NCI-H774 (cell line): ENCODE measurements at places on chromosomes 11 and 22.

DNA sequence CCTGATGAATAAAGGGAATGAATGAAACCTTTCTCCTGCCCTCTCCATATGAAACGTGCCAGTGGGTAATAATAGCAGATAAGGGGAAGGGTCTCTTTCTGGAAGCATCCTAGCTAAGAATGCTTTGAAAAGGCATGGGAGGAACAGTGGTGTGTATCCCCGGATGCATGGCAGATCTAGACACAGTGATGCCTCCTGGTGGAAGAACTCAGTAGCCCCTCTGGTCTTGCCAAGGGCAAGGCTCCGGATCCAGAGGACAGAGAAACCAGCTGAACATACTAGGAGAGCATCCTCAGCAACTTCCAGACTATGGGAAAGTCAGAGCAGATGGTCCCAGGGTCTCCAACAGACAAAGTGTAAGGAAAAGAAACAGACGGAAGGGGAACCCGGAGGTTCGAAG lies 6.4 kb downstream of the BAIAP2L2 start:
- DNase-seq: no peak

- no peak for DNase-seq
Observed at GRCh38 chr11:104432526-104432925, 268.6 kb upstream of the PDGFD start.

GRCh38 chr11:78282821-78283220 lies 94.1 kb downstream of the USP35 start:
- DNase-seq: no peak

DNA sequence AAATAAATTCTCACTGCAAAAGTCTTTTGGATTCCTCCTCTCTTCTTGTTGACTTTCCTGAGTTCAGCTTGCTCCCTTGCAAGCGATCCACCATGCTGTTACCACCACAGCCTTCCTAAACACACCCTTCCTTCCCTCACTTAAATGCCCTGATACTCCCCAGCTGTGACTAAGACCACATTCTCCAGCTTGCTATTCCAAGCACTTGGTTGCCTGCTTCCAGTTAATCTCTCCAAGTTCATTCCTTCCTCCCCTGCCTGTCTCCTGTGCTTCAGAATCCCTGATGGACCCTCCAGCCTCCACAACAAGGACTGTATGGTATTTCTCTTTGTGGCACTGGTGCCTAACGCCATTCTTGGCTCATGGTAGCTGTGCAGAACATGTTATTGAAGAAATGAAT lies 603.9 kb upstream of the CADM1 start:
- DNase-seq: no peak

GRCh38 chr22:48396091-48396784 lies 1431.4 kb downstream of the BRD1 start:
- no peak for DNase-seq

- no peak for DNase-seq
Observed at GRCh38 chr11:8332196-8332595, 68.5 kb upstream of the LMO1 start.

DNA sequence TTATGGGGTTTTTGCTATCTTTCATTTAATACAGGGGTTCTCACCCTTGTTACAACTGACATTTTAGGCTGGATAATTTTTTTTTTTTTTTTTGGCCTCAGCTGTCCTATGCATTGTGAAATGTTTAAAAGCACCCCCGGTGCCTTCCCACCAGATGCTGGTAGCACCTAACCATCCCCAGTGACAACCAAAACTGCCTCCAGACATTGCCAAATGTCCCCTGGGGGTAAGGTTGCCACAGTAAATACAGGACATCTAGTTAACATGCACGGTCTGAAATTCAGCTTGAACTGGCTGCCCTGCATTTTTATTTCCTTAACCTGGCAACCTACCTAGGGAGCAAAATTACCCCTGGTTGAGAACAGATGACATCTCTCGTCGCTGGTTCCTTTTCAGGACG lies 72.4 kb downstream of the CYTH4 start:
- no peak for DNase-seq

DNA sequence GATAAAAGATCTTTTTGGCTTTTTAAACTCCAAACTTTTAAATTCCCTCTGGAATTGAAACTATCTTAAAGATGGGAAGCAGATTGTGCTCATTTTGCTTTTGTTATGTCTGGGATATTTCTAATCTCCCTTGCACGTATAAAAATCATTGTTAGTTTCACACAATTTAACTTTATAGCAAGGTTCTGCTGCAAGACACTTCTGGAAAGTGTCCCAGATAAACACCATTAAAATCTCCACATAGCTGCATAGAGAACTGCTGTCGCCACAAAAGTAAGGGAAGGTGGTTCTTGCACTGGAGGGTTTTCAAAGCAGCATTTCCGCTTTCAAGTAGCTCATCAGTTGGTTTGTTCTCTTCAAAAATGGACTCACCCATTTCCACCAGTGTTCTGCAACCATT lies 11.8 kb downstream of the PTS start:
- DNase-seq: no peak

DNA sequence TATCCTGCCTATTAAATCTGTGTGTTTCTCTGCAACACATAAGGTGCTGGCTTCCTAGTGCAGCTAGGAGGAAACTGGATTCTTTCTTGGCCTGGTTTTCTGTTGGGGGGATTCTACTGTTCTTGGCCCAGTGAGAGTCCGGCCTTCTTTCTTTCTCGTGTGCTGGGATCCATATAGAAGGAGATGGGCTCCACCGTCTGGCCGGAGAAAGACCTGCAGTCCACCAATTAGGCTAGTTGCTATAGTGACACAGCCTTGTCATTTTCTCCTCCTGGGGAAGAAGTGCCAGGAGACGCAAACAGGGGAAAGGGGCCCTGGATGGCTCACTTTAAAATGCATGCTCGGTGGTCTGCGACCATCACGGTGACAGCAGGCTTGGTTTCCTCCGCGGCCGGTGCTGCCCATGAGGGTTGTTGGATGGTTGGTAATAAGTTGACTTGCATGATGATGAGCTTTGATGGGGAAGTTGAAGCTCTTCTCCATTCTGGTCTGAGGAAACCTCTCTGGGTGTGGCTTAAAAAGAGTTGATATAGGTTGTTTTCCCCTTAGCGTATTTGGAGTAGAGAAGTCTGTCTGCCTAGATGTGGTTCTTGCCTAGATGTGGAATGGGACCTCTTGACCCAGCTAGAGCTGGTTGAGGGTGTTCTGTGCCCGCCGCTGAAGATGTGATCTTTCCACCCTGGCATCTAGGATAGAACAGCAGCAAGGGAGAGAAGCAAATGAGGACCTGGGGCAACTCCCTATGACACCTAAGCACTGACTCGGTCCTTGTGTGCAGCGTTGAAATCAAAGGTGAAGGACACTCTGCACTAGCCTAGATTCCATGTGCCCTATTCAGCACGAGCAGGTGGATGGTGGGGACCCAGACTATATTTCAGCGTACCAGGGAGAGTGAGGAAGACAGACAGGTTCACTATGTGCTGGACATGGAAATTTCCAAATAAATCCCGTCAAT lies 1335.0 kb downstream of the BRD1 start:
- DNase-seq: peak; percentile 0

DNA sequence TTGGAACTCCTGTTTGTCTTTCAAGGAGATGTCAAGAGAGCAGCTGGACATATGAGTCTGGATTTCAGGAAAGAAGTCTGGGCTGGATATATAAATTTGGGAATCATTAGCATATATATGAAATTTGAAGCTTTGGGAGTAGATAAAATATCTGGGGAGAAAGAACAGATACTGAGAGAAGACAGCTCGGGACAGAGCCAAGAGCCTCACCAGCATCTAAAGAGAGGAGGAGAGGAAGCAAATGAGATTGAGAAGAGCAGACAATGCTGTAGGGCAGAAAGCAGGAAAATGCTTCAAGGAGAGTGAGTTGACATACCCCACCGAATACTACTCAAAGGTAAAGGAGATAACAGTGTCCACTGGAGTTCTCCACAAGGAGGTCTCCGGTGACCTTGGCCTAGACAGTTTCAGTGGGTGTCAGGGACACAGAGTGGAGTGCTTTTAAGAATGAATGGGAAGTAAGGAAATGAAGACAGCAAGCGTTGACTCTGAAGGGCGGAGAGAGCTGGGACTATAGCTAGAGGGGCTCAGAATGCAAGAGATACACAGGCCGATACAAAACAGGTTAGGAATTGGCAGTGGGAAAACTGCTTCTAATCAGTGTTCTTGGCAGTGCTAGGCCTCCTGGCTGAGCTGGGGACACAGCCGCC lies 862 bp downstream of the APBB1 start:
- no peak for DNase-seq

GRCh38 chr11:44718612-44719390 lies 8.0 kb upstream of the TSPAN18 start:
- no peak for DNase-seq

DNA sequence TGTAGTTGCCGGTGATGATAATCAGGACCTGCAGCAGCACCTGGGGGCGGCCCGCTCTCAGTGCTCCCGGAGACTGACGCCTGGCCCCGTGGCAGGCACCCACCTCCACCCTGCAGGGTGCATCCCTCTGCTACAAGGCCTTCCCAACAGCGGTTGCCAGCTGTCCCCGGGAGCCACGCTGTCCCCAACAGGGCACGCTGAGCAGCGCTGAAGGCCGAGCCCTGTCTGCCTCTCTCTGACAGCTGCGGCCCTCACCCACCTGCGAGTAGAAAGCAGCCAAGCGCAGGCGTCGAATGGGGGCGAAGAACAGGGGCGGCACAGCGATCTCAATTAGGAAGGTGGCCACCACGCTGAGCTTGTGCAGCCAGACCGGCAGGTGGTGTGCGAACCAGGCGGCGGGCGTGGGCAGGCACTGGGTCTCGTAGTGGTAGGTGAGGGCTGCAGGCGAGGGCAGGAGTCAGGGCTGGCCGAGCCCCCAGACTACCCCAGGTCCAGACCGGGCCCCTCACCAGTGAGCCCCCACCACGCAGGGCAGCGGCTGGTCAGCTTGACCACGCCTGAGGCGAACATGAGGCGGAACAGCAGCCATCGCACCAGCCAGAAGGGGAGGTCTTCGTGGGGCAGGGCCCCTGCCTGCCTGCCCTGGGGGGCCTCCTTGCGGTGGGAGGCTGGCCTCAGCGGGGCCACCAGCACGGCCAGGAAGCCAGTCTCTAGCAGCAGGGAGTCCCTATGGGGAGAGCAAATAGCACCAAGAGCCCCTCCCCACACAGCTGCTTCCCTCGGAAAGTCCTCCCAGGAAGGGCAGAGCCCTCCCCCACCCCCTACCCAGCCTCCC lies 1.5 kb downstream of the LMF2 start:
- no peak for DNase-seq

DNA sequence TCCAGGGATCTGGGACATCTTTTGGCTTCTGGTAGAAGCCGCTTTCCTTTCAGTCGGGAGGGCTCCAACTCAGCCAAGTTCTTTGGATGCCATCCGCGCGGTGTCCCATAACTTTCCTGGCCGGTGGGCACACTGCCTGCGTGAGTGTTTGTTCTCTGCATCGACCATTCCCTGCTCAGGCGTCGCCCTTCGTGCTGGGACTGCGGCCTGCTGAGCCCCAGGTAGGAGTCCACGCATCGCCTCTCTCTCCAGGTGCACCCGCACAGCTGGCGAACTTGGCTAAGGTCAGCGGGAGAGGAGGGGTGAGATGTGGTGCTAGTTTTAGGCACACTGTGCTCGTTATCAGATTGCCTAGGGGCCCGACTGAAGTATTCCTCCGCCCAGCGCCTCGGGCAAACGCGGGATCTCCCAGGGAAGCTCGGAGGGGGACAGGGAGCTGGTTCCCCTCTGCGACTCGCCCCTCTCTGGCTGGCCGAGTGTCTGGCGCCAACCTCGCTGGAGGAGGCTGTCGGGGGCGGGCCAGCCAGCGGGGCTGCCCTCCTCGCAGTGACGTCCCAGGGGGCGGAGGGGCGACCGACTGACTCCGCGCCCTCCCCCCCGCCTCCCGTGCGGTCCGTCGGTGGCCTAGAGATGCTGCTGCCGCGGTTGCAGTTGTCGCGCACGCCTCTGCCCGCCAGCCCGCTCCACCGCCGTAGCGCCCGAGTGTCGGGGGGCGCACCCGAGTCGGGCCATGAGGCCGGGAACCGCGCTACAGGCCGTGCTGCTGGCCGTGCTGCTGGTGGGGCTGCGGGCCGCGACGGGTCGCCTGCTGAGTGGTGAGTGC lies at the start of gene LAYN:
Gene LAYN, plus strand, starts transcription at position 607 of the 823 bp plus-strand sequence. Its CDS starts 124 bp downstream, at position 731.
- no peak for DNase-seq

GRCh38 chr11:73942010-73942409 lies 8.8 kb upstream of the DNAJB13 start:
- no peak for DNase-seq

DNA sequence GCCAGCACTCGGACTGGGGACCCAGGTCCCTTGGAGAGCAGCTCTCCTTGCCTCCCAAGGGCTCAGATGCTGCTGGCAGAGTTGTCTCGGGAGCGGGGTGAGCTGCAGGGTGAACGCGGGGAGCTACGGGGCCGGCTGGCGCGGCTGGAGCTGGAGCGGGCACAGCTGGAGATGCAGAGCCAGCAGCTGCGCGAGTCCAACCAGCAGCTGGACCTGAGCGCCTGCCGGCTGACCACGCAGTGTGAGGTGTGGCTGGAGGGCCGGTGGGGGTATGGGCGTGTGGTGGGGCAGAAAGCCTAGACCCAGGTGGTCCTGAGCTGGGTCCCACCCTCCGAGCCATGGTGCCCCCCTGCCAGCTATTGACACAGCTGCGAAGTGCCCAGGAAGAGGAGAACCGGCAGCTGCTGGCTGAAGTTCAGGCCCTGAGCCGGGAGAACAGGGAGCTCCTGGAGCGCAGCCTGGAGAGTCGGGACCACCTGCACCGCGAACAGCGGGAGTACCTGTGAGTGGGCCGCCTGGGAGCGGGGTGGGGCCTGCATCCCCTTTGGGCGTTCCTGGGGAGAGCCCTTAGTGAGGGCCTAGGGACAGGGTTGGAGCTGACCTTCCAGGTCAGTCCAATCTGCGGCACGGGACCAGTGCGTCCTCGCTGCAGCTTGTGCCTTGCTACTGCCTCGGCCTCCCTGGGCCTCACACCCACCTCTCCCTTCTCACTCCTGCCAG lies 5.8 kb upstream of the RPS6KA4 start:
- DNase-seq: peak; percentile 66
